Central memory CD4-positive, alpha-beta T cell (primary cell): ENCODE measurements at places on chromosomes 6 and 20.

GRCh38 chr6:165652766-165653165 lies 10.3 kb downstream of the PDE10A start:
- no peak for DNase-seq

DNA sequence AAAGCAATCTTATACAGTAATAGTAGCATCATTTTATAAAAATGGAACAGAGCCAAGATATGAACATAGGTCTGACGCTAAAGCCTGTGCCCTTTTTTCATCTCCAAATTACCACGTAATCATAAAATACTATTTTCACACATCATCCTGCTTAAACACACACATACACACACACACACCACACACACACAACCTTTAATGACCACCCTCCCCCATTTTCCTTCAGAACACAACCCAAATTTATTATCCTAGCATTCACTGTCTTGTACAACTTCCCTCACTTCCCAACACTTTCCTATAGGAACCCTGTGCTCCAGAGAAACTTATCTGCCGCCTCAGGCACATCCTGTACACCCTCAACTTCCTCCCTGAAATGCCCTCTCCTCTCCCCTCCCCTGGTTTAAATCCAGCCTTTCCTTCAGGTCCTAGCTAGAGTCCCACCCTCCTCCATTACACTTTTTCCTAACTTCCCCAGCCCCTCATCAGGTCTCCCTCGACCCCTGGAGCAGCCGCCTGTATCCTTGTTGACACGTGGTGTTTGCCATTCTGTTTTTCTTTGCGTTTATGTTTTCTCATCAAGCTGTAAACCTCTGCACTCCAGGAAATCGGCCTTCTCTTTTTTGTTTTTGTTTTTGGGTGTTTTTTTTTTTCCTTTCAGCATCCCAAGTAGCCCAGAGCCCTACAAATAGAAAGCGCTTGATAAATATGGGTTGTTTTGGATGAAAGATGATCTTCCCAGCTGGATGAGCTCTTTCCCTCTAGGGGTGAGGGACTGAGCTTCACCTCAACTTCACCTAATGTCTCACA lies 968 bp upstream of the MMP24 start:
- DNase-seq, result no peak

DNA sequence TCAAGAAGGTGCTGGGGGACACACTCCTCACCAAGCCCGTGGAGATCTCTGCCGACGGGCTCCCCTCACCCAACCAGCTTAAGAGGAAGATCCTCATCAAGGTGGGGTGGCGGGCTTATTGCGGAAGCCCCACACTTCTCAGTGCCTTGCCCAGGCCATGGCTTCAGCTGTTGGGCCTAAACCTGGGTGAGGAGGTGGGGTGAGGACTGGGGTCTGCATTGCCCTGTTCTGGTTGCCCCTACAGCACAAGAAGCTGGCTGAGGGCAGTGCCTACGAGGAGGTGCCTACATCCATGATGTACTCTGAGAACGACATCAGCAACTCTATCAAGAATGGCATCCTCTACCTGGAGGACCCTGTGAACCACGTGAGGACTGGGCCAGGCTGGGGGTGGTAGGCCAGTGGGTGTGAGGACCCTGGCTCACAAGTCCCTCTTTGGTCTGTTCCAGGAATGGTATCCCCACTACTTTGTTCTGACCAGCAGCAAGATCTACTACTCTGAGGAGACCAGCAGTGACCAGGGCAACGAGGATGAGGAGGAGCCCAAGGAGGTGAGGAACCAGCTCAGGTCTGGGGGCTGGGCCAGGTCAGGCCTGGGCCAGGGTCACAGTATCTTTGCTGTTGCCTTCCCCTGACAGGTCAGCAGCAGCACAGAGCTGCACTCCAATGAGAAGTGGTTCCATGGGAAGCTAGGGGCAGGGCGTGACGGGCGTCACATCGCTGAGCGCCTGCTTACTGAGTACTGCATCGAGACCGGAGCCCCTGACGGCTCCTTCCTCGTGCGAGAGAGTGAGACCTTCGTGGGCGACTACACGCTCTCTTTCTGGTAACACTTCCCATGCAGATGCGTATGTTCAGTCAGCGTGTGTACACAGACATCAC lies 27.9 kb downstream of the PLCG1 start:
- DNase-seq, result no peak

- no peak for DNase-seq
Measured at GRCh38 chr6:43737272-43738081, 32.5 kb upstream of the VEGFA start.

DNA sequence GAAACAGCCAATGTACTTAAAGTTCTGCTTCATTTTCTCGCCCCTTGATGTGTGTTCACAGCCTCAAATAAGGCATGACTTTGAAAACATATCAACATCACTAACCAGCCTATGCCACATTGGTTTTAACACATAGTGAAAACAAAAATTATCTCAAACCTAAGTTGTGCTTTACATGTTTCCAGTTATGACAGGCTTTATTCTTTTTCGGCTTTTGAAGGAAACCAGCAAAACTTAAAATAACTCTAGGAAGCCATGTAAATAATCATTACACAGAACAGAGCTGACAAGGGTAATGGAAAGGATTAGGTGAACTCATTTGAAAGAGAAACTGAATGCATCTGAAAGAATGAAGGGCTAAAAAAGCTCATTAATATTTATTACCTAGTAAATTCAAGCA lies 42.1 kb downstream of the BMP5 start:
- DNase-seq, result no peak

DNA sequence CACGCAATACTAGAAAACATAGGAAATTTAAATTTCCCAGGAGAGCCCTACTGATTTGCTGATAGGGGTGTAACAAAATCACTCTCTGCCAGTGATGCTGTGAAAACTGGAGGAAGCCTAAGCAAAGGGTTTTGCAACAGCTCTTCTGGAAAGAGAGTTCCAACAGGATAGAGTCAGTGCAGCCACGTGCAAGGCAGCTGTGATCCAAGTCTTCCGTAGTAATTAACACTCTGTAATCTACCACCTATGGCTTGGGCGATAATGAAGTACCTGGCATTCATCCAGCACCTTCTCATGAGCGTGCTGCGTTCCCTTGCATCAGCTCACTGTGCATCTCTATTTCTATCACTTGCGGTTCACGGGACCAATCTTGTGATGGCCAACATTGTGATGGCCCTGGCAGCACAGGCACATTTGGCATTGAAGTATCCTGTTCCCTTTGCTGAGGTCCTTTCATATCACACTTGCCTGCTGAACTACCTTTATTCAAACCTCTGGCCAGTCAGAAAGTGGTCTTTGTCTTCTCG lies 48.2 kb downstream of the IRF4 start:
- no peak for DNase-seq

DNA sequence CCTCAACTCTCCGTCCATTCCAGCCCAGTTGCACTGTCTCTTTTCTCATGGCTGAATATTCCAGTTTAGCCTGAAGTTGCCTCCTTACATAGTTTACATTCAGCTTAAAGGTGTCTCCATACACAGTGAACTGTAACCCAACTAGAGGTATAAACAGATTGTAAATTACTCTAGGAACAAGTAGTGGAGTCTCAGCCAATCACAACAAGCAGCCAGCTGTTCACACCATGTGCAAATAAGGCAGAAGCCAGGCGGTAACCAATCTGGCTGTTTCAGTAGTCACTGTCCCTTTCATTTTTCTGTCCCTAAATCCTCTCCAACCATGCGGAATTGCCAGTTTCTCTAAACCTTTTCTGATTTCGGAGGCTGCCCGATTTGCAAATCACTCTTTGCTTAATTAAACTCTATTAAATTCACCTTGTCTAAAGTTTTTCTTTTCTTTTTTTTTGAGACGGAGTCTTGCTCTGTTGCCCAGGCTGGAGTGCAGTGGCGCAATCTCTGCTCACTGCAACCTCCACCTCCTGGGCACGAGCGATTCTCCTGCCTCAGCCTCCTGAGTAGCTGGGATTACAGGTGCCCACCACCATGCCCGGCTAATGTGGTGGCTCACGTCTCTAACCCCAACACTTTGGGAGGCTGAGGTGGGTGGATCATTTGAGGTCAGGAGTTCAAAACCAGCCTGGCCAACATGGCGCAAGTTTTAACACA lies 37.6 kb upstream of the GFOD1 start:
- no peak for DNase-seq

DNA sequence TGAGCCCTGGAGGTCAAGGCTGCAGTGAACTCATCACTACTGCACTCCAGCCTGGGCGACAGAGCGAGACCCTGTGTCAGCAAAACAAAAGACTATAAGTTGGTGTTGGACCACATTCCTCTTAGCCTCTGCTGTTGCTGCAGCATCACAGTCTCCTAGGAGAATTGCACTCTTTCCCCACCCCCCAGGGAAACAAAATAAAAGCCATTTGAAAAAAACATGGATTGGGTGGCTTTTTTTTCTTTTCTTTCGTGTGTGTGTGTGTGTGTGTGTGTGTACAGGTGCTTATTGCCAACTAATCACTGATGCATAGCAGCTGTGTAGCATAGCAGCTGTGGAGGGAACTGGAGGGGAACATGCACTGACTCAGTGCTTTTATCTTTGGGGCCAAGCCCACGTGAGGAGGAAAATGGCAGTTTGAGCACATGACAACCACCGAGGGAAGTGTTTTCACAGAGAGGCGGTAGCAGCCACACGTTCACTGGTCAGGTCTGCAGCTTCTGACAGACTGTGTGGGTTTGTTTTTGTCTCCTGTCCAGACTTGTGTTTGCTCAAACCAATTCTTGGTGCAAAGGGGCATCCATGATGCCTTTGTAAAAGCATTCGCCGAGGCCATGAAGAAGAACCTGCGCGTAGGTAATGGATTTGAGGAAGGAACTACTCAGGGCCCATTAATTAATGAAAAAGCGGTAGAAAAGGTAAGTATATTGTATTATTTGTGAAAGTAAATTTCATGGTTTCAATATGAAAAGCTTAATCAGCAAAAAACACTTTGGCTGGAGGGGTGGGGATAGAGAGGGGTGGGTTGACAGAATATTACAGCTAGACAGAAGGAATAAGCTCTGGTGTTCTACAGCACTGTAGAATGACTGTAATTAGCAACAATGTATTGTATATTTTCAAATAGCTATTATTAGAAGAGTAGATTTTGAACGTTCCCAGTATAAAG lies 27.7 kb downstream of the ALDH5A1 start:
- DNase-seq, result no peak

DNA sequence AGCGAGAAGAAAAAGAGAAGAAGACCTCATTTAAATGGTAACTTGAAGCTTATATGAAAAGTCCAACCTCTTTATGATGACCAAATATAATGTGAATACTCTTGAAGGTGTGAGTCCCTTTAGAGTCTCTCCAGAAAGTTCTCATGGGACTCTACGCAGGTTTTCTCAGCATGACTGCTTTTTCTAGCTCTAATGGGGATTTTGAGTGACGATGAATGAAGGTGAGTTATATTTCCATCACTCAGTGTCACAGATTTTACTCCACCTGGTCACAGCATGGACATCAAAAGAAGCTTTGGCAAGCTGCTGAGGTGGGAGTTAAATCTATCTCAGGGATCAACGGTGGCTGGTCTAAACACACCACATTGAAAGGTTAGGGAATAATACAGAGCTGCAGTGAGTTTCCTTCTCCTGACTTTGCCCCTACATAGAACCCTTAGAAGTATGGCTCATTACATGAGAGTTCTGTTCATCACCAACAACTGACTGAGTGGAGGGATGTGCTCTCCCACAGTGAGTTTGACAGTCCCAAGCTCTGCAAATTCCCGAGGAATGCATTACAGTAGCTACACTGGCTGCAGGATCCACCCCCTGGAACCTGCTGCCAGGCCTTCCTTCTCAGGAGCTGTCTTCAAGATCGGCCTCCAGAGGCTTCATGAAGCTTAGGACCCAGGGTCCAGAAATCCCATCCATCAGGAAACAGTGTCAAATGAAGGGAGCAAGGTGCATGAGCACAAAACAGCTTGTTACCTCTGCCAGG lies 126.8 kb downstream of the FOXC1 start:
- no peak for DNase-seq

GRCh38 chr6:109466212-109466923 lies 10.8 kb upstream of the MICAL1 start:
- no peak for DNase-seq

GRCh38 chr6:14775528-14775927 lies 470.3 kb upstream of the JARID2 start:
- no peak for DNase-seq
